ENCODE measurements at places on chromosomes 5 and 9. TPM values are rescaled to one million over a fixed set of nuclear protein-coding genes. Genes with fewer than 3 reads are reported as not detected.

LMAN2 gene
- total RNA-seq = 63.5 TPM

TMEM8B gene
- 33.7 TPM for total RNA-seq

NSA2 gene
- 72.7 TPM for total RNA-seq

S100Z gene
- not detected for total RNA-seq

ZFP37 gene
- total RNA-seq = 3.7 TPM

PCDHB4 gene
- 2.5 TPM for total RNA-seq

ICE1 gene
- 30.5 TPM for total RNA-seq

C5orf52 gene
- total RNA-seq = not detected

RORB gene
- total RNA-seq = 0.08 TPM

CDC37L1 gene
- total RNA-seq = 24.2 TPM
